ENCODE measurements at places on chromosomes 4 and X.
A peak's percentile ranks its signal among the peaks of the same experiment; 100 is the strongest.

- DNase-seq = no peak
Measured at GRCh38 chrX:146243041-146243440, 425.4 kb downstream of the SLITRK2 start.

DNA sequence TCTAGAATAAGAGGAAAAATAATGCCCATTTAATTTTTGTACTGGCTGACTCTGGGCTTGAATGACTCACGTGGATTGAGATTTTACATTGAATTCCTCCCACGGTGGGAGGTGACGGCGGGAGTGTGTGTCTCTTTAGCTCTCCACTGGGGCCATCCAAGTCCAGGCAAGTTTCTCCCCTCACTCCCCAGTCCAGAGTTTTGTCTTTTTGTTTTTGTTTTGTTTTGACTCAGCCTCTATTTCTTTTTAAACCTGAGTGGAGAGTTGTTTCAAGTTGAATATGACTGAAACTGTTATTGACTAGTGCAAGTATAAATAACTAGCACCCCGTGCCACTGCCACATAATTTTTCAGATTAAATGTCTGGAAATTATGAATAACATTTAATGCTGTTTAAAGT is 13.6 kb downstream of the CHST7 start:
- peak; percentile 68 for DNase-seq

GRCh38 chr4:53592122-53592521 is 836 bp upstream of the LNX1 start:
- no peak for DNase-seq

- DNase-seq = no peak
Measured at GRCh38 chr4:17762726-17763125, 18.7 kb downstream of the FAM184B start.

DNA sequence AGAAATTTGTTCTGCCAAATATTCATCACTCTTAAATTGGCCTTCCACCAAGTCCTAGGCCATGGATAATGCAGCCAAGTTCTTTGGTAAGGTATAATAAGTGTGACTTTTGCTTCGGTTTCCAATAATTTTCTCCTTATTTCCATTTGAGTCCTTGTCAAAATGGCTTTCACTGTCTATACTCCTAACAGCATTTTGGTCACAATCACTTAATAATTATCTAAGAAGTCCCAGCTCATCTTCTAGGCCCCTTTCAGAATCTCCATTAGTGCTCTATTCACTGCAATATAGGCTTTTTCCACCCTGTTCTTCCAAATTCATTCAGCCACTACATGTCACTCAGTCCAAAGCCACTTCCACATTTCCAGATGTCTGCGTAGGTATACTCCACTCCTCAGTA is 51.0 kb upstream of the SPIN4 start:
- DNase-seq = no peak

All from activated CD4-positive, alpha-beta T cell treated with anti-CD3 and anti-CD28 coated beads, Interleukin-2, amount 50 U/mL, for 16 hours (primary cell).